D341Med (cell line): ENCODE measurements at places on chromosomes 11 and 22.

DNA sequence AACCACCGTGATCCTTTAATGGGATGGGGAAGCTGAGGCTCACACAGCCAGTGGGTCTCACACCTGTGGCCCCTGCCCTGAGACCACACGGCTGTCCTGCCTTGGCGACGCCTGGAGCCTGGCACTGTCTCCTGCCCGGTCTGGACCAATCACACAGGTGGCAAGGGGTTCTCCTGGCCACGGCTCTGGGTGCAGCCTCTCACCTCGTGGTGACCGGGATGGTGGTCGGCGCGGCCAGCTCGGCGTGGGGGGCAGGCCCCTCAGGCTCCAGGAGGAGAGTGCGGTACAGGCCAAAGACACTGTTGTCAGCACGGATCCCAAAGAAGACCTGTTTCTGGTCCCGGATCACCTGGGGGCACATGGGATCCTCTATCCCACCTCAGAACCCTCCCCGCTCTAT is 8.7 kb downstream of the ANO9 start:
- no peak for DNase-seq

GRCh38 chr11:60111793-60112192 is 23.3 kb downstream of the MS4A2 start:
- DNase-seq = no peak

- DNase-seq = no peak
These were observed 1.2 kb upstream of the FCHSD2 start for GRCh38 chr11:73143126-73143838.

GRCh38 chr11:113614097-113614496 is 92.0 kb downstream of the TMPRSS5 start:
- DNase-seq = no peak

DNA sequence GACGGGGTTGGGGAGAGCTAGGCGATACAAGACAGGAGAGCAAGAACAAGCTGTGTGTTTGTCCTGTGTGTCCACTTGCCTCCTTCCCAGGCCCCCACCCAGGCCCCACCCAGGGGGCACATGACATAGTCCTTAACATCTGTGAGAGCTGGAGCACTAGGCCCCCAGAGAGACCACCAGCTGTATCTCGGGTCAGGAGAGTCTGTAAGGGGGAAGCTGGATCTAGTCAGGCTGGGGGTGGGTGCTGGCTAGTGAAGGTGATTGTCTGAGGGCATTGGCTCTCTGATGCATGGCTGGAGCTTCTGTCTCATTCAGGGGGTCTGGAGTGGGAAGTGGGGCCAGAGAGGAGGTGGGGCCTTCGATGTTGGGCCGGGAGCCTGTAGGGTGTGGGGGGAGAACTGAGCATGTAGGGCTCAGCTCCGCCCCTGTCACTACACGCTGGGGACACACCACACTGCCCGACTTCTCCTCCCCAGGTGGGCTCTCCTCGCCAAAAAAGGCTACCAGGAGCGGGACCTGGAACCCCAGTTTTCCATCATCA is 571 bp downstream of the P2RX6 start:
- DNase-seq = no peak

DNA sequence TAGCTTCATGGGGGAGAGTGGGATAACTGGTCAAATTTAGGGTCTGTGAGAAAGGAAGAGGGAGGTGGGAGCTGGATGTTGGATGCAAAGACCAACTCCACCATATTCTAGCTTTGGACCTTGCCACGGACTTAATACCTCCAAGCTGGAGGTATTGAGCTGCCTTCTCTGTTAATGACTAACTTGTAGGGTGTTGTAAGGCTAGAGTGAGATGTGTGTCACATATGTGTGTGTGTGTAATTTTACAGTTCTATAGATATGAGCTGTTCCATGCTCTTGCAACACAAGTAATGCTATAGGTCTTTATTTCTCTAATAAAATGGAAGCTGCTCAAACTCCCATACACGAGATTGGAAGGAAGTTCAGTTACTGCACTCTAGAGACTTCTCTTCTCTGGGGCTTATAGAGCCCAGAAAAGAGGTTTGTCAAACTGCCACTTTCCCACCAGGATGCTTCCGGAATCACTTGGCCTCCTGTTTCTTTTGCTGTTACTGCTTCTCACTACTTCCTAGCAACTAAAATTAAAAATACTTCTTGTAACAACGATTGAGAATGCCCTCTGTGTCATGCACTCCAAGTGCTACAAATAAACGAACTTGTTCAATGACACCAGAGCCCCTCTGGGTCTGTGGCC is 16.0 kb upstream of the FJX1 start:
- no peak for DNase-seq

DNA sequence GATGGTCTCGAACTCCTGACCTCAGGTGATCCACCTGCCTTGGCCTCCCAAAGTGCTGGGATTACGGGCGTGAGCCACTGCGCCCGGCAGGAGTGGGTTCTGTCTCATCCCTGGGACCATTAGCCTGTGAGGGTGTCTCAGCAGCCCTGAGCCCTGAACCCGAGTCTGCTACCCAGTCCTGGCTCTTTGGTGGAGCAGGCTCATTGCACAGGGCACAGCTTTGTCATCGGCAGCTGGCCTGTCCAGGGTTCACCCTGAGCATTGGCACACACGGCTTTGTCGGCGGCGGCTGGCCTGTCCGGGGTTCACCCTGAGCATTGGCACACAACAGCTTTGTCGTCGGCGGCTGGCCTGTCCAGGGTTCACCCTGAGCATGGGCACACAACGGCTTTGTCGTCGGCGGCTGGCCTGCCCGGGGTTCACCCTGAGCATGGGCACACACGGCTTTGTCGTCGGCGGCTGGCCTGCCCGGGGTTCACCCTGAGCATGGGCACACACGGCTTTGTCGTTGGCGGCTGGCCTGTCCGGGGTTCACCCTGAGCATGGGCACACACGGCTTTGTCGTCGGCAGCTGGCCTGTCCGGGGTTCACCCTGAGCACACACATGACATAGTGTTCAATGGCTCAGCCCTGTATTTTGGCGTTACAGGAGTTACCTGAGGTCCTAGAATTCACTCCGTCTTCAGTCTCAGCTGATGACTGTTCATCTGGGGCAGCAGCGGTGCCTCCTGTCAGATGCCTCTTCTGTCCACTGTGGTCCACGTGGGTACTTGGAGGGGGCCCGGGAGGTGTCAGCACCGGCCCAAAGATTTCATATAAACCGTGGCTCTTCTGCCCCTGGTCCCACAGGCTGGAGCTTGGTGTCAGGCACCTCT is 1082.5 kb downstream of the BRD1 start:
- no peak for DNase-seq

DNA sequence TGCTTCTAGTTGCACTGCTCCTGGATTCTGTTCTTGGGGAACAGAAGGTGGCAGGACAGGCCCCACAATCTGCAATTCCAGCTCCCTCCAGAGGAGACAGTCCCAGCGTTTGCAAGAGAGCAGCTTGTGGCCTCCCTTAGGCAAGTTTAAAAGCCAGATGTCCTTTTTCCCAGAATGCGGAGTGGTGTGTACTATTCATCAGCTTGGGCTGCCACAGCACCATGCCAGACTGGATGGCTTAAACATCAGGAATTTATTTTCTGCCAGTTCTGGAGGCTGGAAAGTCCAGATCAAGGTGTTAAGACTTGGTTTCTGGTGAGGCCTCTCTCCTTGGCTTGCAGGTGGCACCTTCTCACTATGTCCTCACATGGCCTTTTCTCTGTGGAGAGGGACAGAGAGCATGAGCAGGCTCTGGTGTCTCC is 11.7 kb downstream of the MIAT start:
- DNase-seq = peak; percentile 54

DNA sequence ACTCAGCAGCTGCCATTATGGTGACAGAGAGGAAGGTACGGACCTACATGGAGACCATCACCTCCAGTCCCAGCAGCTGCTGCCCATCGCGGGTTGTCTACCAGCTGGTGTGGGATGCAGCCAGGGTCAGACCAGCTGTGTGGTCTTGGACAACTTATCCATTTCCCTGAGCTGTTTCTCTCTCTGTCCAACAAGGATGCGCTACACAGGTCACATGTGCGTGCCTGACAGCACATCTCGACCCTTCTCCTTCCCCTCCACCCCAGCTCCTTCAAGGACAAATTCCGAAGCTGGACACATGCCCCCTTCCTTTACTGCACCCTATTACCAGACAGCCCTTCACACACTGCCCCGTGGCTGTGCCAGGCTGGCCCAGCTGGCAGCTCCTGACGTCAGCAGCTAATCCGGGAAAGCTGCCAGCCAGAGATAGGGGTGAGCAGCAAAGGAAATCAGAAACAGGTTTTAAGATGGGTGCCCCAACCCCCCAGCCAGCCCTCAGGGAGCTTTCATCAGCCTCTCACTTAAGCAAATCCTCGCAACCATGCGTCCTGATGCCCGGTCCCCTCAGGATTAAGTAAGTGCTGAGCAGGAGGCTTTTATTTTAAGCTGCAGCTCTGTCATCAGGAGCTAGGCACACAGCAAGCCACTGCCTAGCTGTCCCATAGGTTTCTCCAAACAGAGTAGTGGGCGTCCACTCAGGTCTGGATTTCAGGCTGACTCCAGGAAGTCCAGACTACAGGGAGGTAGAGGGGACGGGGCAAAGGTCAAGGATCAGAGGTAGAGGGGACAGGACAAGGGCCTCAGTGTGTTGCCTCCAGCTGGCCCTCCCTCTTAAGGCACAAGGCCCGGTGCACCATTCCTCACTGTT is 20.3 kb downstream of the TEF start:
- DNase-seq = peak; percentile 94

DNA sequence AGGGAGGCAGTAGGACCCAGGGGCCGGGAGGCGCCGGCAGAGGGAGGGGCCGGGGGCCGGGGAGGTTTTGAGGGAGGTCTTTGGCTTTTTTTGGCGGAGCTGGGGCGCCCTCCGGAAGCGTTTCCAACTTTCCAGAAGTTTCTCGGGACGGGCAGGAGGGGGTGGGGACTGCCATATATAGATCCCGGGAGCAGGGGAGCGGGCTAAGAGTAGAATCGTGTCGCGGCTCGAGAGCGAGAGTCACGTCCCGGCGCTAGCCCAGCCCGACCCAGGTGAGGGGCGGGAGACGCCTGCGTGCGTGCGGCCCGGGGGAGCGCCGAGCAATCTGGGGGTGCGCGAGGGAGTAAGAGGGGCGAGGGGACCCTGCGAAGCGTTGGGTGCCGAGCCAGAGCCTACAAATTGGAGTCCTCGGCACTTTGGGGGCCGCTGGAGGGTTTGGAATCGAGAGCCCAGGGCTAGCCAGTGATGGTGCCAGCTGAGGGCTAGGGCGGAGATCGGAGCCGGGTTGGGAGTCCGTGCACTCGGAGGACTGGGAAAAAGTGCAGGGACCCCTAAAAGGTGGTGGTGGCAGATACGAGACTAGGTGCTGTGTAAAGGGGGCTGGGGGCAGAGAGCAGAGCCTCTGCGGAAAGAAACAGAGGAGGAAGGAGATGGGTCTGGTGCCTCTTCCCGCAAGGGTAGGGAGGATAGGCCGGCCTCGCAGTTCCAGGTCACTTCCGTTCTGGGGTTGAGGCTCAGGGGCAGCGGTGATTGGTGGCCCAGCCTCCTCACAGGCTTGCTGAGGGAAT is at the start of gene SERPINH1:
TSS of gene SERPINH1 (plus strand) at position 206 of the 788 bp plus-strand sequence. CDS start 4,097 bp downstream, outside the sequence.
- peak; percentile 67 for DNase-seq

DNA sequence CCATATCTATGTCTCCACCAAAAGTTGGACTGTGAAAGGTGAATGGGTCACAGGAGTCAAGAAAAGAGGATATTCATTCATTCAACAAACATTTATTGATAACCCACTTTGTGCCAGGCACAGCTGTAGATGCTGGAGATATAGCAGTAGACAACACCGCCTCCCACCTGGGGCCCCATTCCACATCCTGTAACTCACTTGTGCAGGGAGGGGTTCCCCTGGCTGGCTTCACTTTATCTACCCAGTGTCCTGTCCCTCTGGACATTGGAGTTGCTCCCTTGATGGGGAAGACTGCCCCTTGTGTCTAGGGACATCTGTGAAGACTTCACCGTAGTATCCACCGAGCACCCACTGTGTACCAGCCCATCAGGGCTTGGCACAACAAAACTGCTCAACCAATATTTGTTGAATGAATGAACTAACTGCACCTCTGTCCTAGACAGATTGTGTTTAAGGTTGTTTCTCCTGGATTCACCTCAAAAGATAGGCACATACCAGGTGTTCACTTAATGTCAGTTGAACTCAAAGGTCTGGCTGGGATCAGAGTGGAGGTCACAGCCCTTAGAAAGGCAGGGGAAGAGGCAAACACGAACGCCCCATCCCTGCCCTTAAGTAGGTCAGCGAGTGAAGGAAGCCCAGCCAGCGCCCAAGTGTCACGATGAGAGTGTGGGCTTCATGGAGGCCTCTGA is 1.4 kb upstream of the OVOL1 start:
- DNase-seq = no peak

GRCh38 chr22:49951000-49951677 is 9.4 kb upstream of the PIM3 start:
- no peak for DNase-seq

GRCh38 chr11:64229744-64230170 is 591 bp upstream of the DNAJC4 start:
- no peak for DNase-seq
